ENCODE measurements at places on chromosomes 5 and 9.

- no peaks in the 10 kb centered on the region for H3K4me1 ChIP-seq
- H3K4me3 ChIP-seq, result no peak overlapping the region
- H3K27ac ChIP-seq, result no peak overlapping the region
- no peak for DNase-seq
Measured at GRCh38 chr5:72199681-72200080, 92.4 kb downstream of the MAP1B start.

DNA sequence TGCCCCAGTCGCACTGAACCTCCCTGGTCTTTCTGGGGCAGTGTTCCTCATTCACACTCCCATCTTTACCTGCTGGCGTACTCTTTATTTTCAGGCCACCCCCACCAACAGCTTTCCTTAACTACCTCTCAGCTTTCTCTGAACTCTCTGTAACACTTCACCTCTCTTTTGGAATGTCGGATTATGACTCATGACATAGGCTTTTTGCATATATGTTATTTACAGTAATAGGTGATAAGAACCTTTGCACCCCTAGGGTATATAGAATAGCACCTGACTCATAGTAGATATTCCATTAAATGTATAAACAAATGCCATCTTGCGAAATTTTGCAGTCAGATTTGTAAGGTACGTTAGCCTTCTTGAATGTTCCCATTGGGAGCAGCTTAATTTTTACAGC is 52.9 kb upstream of the MIER3 start:
- peaks cover 3% of the 10 kb centered on the region for H3K27me3 ChIP-seq
- H3K4me1 ChIP-seq, result no peaks in the 10 kb centered on the region
- DNase-seq, result no peak
- H3K27ac ChIP-seq, result no peak overlapping the region
- H3K4me3 ChIP-seq, result no peak overlapping the region

GRCh38 chr5:145826895-145827674 is 8.1 kb downstream of the PRELID2 start:
- no peak for DNase-seq
- no peaks in the 10 kb centered on the region for H3K4me1 ChIP-seq
- H3K36me3 ChIP-seq, result no peaks in the 10 kb centered on the region
- H3K27me3 ChIP-seq, result no peaks in the 10 kb centered on the region
- no peak overlapping the region for H3K27ac ChIP-seq
- H3K4me3 ChIP-seq, result no peak overlapping the region

DNA sequence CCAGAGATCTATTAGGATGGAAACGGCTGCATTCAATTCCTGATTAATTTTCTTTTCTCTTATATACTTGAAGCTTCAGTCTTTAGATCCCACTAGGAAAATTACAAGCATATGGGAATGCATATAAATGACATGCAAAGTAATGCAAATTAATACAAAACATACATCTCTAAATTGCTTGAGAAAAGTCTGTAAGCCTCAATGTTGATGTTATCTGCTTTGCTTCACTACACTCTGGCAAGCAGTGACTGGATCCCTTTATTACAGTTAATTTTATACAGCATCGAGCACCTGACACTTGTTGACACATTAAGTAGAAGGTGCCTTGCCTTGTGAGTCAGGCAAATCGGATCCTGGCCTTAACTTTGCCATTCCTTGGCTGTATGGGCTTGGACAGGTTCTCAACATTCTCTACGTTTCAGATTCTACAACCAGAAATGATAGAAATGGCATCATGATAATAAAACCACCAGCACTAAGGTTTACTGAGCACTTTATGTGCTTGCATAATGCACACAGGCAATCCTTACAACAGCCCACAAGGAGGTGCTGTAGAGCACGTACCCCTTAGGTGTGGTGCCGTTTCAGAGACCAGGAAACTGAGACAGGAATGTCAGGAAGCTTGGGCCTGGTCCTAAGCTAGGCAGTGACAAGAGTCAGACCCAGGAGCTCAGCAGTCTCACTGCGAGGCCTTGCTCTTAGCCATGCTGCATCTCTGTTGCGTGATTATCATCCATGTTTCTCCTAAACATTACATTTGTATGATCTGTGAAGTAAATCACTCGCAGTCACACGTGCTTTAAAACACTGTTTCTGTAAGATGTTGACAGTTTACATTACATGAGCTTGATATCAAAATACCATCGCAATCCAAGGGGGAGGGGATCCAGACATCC is 2.7 kb downstream of the GCNT4 start:
- H3K27ac ChIP-seq, result peak overlapping the region; percentile 88
- peak; percentile 79 for DNase-seq
- peaks cover 37% of the 10 kb centered on the region for H3K36me3 ChIP-seq
- no peaks in the 10 kb centered on the region for H3K27me3 ChIP-seq
- peaks cover 76% of the 10 kb centered on the region for H3K4me1 ChIP-seq

DNA sequence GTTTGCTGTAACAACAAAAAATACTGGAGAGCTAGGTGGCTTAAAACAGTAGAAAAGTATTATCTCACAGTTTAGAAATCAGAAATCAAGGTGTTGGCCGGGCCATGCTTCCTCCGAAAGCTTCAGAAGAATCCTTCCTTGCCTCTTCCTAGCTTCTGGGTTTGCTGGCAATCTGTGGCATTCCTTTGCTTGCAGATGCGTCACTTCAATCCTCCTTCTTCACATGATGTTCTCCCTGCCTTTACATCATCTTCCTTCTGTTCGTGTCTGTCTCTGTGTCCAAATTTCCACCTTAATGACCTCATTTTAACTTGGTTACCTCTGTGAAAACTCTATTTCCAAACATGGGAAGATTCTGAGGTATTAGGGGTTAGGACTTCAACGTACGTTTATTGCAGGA is 90.4 kb upstream of the CHD1 start:
- H3K27ac ChIP-seq, result no peak overlapping the region
- H3K27me3 ChIP-seq, result no peaks in the 10 kb centered on the region
- no peaks in the 10 kb centered on the region for H3K4me1 ChIP-seq
- DNase-seq, result no peak
- H3K36me3 ChIP-seq, result no peaks in the 10 kb centered on the region
- no peak overlapping the region for H3K4me3 ChIP-seq

GRCh38 chr5:1439388-1440097 is 5.7 kb downstream of the SLC6A3 start:
- no peak overlapping the region for H3K4me3 ChIP-seq
- H3K36me3 ChIP-seq, result no peaks in the 10 kb centered on the region

DNA sequence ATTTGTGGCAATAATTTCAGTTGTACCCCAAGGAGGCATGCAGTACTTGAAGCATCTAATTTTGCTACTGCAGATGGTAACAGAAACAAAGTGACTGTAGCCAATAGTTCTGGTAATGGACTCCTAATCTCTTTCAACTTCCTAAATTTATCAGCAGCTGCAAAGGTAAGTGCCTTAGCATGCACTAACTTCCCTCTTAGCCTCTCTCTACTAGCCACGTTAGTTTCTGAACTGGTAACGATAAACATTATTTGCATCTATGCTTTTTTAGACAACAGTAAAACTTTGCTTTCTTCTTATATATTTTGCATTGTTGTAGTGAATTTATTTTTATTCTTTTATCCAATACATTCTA is 6.2 kb upstream of the CKS2 start:
- no peak for DNase-seq

DNA sequence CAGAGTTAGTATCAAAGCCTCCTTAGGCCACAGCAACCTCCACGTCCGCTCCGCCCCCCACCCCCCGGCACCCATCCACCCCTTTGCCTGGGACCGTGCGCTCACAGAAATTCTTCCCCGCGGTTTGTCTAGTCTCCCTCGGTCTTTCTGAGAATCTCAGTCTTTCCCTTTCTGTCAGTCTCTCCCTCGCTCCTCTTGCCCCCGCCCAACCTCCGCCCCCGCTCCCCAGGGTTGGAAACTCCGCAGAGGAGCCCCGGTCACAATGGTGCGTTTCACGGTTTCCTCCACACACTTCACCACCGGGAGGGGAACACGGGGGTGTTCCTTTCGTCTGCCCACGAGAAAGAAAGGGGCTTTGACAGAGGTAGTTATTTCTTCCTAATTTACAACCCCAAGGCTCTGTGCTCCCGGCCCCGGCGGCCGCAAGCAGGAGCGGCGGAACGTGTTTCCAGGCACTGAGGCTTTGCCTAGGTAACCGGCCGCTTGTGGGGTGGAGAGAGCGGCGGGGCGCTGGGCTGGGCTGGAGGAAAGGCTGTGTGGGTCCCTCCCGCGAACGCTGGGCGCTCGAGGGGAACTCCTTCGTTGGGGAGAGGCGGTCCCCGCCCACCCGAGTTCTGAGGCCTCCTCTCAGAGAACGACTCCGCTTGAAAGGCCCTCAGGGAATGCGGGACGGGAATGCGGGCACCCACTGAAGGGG is 2.1 kb downstream of the NR4A3 start:
- H3K4me3 ChIP-seq, result peak overlapping the region; percentile 93
- no peaks in the 10 kb centered on the region for H3K36me3 ChIP-seq
- peak; percentile 34 for DNase-seq
- no peak overlapping the region for H3K27ac ChIP-seq
- peaks cover 50% of the 10 kb centered on the region for H3K4me1 ChIP-seq

DNA sequence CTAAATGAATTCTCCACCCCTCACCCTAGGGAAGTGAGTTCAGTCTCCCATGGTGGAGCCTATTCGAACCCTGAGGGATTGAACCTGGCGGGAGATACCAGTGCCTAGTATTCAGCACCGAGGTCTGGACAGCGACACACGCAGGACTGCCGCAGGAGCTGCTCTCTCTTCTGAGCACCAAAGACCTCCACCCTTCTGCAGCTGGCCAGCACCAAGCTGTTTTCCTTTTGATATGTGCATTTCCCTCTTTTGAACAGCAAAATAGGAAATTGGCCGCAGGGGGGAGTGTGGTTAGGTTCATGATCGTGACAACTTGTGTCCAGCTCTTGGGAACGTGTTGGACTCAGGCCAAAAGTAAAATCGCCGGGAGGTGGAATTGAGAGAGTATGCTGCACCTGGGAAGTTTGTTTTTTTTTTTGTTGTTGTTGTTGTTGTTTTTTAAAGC is 1.2 kb upstream of the PCSK1 start:
- H3K36me3 ChIP-seq, result no peaks in the 10 kb centered on the region
- no peak overlapping the region for H3K27ac ChIP-seq
- H3K27me3 ChIP-seq, result peaks cover 50% of the 10 kb centered on the region
- no peak overlapping the region for H3K4me3 ChIP-seq

DNA sequence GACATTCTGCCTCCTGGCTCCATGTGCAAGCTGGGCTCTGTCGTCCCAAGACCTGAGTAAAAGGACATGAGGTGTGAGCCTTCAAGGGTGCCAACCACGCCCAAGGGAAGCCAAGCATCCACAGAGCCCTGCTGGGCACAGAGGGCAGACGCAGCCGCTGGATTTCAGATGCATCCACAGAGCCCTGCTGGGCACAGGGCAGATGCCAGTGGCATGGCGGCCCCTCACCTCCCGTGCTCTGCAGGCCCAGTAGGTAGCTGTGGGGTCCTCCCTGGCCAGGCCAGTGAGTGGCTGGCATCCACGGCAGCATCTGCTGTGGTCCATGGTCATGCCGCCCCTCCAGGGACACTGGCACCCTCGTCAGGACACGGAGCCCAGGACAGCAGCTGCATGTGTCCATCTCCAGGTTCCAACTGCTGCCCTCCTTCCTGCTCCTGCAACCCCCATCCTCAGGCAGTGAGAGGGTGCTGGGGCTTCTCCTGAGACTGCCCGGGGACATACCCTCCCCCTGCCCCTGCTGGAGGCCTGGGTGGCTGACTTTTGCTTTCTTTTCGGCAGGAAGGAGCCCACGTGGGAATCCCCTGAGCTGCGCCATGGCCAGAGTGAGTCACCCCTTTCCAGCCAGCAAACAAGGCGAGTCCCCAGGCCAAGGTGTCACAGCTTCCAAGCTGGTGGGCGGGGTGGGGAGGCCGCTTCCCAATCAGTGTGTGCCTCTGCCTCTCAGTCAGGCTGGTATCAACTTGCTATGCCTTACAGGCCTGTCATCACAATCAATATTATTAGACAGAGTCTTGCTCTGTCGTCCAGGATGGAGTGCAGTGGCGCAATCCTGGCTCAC is 4.0 kb upstream of the TRAF2 start:
- H3K36me3 ChIP-seq, result no peaks in the 10 kb centered on the region
- no peaks in the 10 kb centered on the region for H3K27me3 ChIP-seq

Data from CD4-positive, CD25-positive, alpha-beta regulatory T cell (primary cell).